ENCODE measurements at places on chromosomes 11 and 22.

DNA sequence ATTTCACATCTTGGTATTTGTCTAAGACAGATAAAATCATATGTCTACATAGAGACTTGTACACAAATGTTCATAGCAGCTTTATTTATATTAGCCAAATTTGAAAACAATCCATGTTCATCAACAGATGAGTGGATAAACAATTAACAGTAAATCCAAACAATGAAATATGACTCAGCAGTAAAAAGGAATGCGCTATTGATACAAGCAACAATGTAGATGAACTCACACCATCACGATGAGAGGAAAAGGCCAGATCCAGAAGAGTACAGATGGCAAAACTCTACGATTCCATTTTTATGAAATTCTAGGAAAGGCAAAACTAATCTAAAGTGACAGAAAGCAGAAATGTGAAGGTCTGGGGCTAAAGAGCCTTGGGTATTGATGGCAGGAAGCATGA lies 384.3 kb downstream of the NTM start:
- DNase-seq: no peak

GRCh38 chr22:31241200-31241599 lies 29.1 kb downstream of the LIMK2 start:
- no peak for DNase-seq

DNA sequence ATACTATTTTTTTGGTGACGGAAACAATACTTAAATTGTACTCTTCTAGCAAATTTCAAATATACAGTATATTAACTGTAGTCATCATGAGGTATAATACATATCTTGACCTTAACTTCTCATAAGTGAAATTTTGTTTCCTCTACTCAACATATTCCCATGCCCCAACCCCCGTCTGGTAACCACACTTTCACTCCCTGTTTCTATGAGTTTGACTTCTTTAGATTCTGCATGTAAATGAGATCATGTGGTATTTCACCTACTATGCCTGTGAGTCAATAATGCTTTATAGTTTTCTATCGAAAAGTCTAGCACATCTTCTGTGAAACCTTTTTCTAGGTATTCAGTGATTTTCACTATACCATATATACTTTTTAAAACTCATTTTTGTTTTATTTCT lies 663.2 kb downstream of the CNTN5 start:
- DNase-seq: no peak

DNA sequence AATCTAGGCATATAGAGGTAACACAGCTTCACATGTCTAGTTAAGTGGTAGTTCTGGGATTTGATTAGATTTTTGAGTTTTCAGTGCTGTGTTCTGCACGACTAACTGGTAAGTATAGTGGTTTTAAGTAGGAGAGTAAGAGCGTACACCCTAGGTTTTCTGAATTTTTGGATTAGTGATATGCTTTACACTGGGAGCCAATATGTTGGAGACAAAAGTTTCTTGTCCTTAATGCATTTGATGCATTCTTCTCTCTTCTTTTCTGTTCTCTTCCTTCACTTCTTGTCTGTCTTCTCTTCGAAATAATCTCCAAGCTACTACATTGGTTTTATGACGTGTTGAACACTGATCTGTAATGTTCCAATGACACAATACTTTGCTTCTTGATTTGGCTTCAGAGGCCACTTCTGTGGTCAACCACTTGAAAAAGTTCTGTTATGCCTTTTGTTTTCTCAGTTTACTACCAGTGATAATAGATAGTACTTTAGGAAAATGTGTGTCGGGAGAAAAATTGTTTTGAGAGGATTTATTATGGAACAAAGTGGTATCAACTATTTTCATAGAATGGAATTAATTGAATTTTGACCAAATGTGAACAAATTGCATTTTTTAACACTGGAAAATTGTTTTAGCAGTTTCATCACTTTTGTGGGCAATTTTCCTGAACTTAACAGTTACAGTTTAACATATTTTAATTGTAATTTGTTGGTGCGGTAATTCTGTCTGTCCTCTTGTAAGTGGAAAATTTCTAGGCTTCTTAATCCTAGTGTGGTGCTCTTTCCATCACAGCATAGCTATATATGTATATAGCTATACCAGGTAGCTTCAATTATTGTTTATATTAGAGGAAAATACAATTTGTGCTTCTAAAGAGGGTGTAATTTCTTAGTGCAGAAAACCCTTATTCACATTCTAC lies 2.6 kb downstream of the PDE3B start:
- DNase-seq: no peak

DNA sequence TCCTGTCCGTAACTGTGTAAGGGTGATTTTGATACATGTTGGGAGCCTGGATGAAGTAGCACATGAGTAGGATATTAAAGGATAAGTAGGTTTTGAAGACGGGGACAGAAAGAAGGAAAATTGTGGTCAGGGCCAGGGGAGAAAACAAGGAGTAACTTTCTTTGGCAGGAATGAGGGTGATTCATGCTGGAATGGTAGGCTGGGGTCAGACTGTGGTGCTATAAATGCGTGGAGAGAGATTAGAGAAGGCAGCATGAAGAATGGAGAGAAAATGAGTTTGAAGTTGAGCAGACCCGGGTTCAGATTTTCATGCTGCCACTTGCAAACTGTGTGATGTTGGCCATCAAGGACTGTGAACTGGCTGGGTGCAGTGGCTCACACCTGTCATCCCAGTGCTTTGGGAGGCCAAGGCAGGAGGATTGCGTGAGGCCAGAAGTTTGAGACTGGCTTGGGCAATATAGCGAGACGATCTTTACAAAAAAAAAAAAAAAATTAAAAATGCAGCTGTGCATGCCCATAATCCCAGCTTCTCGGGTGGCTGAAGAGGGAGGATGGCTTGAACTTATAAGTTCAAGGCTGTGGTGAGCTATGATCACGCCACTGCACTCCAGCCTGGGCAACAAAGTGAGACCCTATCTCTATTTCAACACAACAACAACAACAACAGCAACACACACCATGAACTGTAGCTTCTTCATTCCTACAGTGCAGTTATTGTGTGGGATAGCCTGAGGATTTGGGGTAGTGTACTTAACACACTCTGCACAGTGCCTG lies 22.3 kb downstream of the ZBTB16 start:
- no peak for DNase-seq

GRCh38 chr11:37483761-37484160 lies 885.7 kb upstream of the RAG2 start:
- no peak for DNase-seq

DNA sequence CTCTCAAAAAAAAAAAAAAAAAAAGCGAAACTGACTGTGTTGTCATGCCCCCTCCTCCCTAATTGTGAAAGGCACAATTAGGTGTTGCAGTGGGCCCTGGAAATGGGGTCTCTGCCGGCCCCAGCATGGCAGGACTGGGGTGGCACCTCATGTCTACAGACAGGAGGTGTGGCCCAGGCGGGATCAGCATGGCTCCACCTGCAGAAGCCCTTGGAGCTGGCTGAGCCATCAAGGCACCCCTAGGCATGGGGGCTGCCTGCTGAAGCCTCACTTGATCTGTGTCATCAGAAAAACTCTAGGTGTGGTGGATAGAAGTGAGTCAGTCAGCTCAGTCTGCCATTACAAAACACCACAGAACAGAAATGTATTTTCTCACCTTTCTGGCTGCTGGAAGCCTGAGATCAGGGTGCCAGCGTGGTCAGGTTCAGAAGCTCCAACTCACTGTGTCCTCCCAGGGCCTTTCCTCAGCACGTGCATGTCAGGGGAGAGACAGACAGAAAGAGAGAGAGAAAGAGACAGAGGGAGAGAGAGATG lies 10.1 kb upstream of the B4GALNT4 start:
- no peak for DNase-seq

GRCh38 chr22:50252082-50253045 lies 1.3 kb upstream of the HDAC10 start:
- DNase-seq: no peak
